Inflammatory macrophage treated with lipopolysaccharide for 4 hours (primary cell): ENCODE measurements at places on chromosomes 1 and 21.
A peak's percentile ranks its signal among the peaks of the same experiment; 100 is the strongest.

- DNase-seq = no peak
Observed at GRCh38 chr1:214270097-214270650, 10.8 kb upstream of the SMYD2 start.

- DNase-seq = no peak
Observed at GRCh38 chr1:234885601-234886000, 243.0 kb downstream of the TOMM20 start.

- no peak for DNase-seq
Observed at GRCh38 chr1:31648641-31649357, 4.1 kb upstream of the PEF1 start.

DNA sequence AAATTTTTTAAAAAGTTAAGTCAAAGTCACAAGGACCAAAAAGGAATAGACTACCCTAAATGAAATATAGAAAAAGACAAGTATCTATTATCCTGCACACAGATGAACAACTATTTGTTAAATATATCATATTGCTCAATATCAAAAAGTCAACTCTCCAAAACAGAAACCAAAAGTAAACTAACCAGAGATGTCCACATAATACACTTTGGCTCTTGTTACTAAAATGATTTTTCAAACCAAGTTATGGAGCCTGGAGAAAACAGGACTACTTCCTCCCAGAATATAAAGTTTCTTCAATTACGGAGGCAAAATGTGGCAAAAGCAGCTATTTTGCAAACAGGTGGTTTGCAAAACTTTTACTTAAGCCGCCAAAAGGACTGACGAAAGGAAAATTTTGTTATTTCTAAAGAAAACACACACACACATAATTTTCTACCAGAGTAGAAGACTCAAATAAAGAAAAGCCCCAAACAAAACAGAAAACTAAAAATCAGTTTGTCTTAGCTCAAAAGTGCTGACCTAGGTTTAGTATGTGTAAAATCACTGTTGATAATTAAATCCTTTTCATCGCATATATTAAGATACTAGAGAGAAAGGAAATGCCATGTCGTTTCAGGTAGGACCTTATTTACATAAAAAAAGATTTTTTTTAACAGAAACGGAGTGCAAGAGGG, 1.1 kb downstream of the DPYD start:
- DNase-seq = peak; percentile 84

DNA sequence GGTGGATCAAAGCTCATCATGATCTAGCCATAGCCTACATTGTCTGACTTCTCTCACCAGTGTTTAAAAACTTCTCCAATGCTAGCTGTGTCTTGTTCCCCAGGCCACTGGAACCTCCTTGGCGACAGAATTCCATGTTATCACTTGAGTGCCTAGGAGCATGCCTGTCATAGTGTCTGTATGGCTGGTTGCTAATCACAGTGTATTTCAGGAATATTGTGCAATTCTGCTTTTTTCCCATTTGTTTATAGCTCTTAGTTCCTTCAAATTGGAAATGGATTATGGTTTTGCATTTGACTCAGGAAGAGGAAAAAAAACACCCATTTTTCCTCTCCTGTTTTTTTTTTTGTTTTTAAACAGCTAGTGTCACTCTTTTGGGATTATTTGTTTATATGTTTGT, 25.5 kb downstream of the ROR1 start:
- no peak for DNase-seq

DNA sequence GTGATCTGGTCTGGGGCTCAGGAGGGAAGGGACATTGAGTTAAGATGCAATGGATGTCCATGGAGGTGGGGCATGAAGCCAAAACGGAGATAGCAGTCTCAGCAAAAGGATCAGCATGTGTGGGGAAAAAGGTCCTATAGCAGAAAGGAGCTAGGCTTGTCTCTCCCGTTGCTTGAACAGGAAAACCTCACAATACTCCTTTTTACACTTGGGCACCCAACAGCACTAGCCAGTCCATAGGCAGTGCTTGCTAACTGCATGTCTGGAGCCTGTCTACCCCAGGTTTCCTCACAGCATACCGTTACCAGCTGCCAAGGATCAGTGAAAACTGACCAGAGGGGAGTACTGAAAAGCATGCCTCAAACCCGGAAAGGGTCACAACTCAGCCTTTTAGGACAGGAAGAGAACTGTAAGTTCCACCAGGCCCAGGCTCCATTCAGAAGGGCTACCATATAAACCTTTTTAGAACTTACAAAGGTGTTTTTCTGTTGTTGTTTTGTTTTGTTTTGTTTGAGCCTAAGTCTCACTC, 78.6 kb downstream of the JAK1 start:
- DNase-seq = no peak

DNA sequence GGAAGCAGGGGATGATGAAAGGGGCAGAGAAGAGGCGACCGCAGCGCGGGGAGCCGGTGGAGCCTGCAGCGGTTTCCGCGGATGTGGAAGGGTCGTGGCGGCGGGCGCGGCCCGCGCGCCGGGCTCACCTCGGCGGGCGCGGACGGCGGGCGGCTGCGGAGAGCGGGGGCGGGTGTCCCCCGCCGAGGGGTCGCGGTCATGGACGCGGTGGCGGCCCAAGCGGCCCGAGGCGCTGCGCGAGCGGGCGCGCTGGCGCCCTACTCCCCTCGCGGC, 572 bp downstream of the LPGAT1 start:
- DNase-seq = no peak

GRCh38 chr1:224914292-224914900, 15.1 kb upstream of the DNAH14 start:
- no peak for DNase-seq

DNA sequence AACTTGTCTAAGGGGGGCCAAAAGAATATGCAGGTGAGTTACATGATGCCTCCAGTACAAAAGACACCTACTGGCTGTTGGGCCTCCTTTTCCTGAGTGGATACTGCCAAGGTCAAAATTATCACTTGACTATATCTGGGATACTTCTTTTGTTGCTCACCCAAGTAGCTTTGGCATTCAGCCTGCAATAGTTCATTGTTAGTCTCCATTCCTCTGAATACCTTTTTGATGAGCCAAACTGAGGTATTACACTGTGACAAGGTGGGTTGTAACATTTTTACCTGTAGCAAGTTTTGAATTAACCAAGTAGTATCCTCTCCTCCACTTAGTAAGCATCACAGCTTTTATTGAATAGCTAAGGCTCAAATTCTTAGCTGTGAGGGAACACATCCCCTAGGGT, 408.0 kb downstream of the LRRIQ3 start:
- no peak for DNase-seq

DNA sequence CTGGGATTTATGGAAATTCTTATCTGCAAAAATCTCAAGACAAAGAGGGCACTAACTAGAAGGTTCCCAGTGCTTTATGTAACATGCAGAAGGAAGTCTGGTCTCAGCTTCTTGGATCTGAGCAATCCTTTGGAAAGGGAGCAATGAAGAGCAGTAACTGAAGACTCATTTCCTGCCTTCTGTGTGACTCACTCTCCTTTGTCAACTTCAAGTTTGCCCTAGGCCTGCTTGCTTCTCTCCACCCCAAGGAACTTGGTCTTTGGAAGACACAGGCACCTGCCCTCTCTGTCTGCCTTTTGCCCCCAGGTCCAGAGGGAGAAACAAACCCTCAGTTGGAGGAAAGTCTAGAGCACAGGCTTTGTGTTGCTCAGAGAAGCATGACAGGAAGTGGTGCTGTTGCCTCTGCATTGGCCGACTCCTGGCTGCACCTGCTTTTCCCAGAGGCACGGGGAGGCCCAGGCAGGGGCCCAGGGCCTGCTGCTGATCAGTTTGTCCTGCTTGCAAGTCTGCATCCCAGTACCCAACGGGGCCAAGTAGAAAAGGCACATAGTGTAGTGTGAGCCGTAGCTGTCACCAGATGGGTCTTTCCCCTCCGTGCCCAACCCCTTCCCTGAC, 137.2 kb downstream of the DHRS3 start:
- peak; percentile 73 for DNase-seq

GRCh38 chr1:16061266-16061665, 12.2 kb downstream of the FAM131C start:
- DNase-seq = no peak
